ENCODE measurements at places on chromosomes 2 and 18. TPM values are rescaled to one million over a fixed set of nuclear protein-coding genes. Genes with fewer than 3 reads are reported as not detected.

The ALK gene
- total RNA-seq, result not detected

The SCLY gene
- 40.1 TPM for total RNA-seq

DNA sequence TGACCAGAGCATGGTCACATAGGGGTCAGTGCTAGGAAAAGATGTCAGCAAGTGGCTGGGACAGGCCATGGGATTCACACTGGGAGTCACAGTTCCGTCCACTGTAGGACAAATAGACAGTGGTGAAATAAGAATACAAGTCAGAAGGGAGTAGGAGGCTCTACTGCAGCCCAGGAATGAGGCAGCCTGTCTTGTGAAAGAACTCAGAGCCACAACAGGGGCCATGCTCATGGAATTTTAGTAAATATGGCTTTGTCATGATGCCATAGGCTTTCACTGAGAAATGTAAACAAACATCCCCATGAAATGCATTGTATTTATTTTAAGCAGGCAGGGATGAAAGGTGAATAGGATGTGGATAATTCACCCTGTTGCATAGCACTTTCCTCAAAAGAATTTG, 504.3 kb downstream of the SOX11 start:
- no peak for DNase-seq

- DNase-seq, result no peak
Measured at GRCh38 chr2:218344090-218344754, 12.4 kb upstream of the CATIP start.

DNA sequence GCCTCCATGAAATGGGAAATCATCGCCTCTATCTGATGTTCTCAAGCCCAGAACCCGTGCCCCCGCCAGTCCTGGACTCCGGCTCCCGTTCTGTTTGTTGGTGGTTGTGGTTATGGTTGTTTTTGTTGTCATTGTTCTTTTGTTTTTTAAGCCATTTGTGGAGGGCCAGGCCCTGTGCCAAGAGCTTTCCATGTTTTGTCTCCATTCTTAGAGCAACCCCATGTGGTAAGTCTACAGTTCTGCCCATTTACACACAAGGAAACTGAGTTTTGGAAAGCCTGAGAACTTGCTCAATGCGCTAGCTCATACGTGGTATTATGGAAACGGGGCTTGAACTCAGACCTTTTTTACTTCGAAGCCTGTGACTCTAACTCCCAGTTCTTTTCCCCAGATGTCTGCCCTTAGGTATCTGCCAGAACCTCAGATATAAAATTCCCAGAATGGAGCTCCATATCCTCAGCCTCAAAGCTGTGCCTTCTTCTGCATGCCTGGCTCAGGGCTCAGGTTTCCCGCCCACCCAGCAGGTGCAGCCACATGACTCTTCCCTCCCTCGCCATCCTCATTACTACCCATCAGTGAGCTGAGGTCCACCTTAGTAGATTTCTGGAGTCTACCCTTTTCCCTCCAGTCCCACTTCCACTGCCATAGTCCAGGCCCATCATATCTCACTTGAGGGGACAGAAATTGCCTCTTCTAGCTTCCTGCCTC, 194.1 kb downstream of the KLHL29 start:
- DNase-seq, result no peak
